ENCODE measurements at places on chromosomes 1 and 21. TPM values are rescaled to one million over a fixed set of nuclear protein-coding genes. Genes with fewer than 3 reads are reported as not detected.

- no peak for DNase-seq
- H3K4me1 ChIP-seq, result peaks cover 57% of the 10 kb centered on the region
- H3K36me3 ChIP-seq, result peaks cover 18% of the 10 kb centered on the region
- H3K27ac ChIP-seq, result no peak overlapping the region
Measured at GRCh38 chr1:207845109-207845508, 65.8 kb downstream of the CD34 start.

DNA sequence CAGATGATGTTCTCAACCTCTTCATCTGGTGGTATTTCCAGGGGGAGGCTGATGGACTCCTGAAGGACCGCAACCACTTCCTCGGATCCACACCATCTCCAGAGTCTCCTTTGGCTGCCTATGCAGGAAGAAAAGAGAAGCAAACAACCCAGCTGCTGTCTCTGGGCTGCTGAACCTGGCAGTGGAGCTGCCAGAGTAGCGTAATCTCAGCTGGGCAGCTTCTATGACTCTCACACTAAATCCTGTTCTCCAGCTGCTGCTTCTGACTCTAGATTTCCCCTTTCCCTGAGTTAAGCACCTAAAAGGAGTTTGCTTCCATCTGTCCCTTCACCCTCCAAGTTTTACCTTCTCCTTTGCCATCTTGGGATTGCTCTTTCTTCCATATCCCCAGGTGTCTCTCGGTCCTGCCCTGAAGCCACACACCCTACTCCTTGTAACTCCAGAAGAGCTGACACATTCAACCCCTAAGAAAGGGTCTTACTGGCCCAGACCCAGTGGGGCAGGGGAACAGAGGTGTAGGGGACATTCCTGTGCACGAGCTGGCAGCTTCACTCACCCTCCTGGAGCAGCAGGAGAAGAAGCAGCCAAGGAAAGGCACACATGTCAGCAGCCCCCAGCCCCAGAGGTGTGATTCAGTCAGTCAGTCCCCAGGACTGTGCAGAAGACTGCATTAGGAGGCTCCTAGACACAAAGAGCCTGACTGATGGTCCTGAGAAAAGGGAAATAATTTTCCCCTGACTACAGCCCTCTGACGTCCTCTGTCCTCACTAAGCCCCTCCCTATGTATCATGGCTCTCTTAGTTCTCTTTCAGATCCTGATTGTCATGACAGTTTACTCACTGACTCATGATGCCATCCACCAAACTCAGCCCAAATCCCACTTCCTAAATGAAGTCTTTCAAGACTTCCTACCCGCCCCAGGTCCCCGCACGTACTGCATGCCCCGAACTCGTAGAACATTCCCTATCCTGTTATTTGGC, at the start of gene SLAMF9:
Gene SLAMF9 (minus strand): TSS at position 702 of the 980 bp plus-strand sequence. CDS start 100 bp downstream, at position 602.
- H3K27me3 ChIP-seq, result peaks cover 10% of the 10 kb centered on the region
- no peak within 1 kb of the TSS for H3K4me3 ChIP-seq
- no peaks in the 10 kb centered on the region for H3K36me3 ChIP-seq
- no peak within 1 kb of the TSS for H3K27ac ChIP-seq

GRCh38 chr1:228794173-228794572, 58.9 kb downstream of the RHOU start:
- no peaks in the 10 kb centered on the region for H3K27me3 ChIP-seq
- H3K27ac ChIP-seq, result no peak overlapping the region
- peak; percentile 72 for DNase-seq
- H3K4me1 ChIP-seq, result peaks cover 14% of the 10 kb centered on the region
- H3K36me3 ChIP-seq, result no peaks in the 10 kb centered on the region
- no peak overlapping the region for H3K4me3 ChIP-seq

- H3K4me1 ChIP-seq, result no peaks in the 10 kb centered on the region
- H3K36me3 ChIP-seq, result no peaks in the 10 kb centered on the region
- H3K27ac ChIP-seq, result no peak overlapping the region
Measured at GRCh38 chr1:58765441-58765840, 18.4 kb downstream of the JUN start.

DNA sequence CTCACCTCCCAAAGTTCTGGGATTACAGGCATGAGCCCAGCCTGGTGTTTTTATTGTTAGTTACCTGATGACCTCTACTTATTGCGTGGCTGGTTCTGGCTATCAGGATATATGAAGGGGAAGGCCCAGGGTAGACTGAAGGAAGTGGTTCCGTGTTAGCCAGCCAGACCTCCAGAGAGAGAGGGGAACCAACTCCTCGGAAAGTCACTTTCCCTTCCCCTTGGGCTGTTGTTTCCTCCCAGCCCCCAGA, 2.5 kb upstream of the RCSD1 start:
- peaks cover 41% of the 10 kb centered on the region for H3K4me1 ChIP-seq
- H3K4me3 ChIP-seq, result peak overlapping the region; percentile 89
- DNase-seq, result peak; percentile 44
- peaks cover 22% of the 10 kb centered on the region for H3K36me3 ChIP-seq

DNA sequence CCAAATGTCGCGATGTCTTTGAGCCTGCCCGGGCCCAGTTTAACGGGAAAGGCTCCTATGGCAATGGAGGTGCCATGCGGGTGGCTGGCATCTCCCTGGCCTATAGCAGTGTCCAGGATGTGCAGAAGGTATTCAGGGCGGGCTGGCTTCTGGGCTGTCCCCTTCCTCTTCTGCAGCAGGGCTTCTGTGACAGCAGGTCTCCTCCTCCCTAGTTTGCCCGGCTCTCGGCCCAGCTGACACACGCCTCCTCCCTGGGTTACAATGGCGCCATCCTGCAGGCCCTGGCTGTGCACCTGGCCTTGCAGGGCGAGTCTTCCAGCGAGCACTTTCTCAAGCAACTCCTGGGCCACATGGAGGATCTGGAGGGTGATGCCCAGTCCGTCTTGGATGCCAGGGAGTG, 3.0 kb downstream of the ADPRS start:
- no peak overlapping the region for H3K27ac ChIP-seq
- H3K4me3 ChIP-seq, result no peak overlapping the region
- no peak for DNase-seq
- H3K27me3 ChIP-seq, result peaks cover 2% of the 10 kb centered on the region

Gene FCMR
- total RNA-seq, result 49.4 TPM

Gene USP33
- total RNA-seq, result 35.8 TPM

Gene CRNN
- not detected for total RNA-seq

Gene PTPN7
- total RNA-seq, result 200 TPM

Gene CR1L
- total RNA-seq, result not detected

Gene TSPEAR
- not detected for total RNA-seq
